ENCODE measurements at places on chromosomes 4 and X.

DNA sequence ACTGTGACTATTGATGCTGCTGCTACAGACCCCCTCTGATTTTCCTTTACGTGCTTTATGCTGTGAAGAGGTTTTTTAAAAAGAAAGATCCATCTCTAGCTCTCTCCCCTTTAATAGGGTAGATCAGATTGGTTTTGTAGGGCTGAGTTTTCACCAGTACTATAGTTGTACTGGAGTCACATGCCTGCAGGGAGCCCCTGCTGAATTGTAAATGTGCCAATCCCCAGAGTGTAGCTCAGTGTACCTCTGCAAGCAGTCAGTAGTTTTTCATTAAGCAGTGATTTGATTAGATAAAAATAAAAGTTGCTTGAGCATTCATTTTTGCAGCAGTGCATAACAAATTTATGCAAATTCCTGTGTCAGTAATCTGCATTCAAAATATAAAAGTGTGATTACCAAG is 179.2 kb downstream of the IL1RAPL2 start:
- no peak for DNase-seq

DNA sequence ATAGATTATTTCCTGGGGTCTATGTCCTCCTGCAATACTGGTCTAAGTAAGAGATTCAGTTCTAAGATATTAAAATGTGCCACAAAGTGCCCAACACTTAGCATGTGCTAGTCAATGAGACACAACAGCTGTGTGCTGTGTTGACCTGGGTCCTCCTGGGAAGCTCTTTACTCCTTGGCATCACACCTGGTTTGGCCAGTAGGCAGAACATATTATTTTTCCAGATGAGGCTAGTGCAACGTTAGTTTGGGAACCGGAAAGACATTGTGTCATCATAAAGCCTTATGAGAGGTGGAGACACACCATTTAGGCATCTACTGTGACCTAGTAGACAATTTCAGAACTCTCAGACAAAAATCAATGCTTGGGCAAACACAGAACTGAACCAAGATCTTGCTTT is 197.8 kb downstream of the MID1IP1 start:
- DNase-seq, result no peak

DNA sequence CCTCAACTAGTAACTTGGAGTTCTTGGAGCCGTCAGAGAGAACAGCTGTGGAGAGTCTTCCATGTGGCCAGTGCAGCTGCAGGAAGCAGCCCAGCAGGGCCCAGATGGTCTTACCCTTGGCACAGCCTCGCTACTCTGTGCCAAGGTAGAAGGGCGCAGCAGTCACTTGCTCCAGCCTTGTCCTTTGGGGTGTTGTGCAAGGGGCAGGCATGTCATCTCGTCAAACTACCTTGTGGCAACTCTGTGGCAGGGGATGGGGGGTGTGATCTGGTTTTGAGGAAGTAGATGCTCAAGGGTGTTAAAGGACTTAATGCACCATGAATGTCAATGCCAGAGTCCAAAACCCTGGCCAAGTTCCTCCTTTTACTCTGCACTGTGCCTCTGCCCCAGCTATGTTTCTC is 34.2 kb upstream of the TBC1D14 start:
- no peak for DNase-seq

GRCh38 chr4:83348074-83348473 is 13.4 kb upstream of the HPSE start:
- DNase-seq, result no peak

DNA sequence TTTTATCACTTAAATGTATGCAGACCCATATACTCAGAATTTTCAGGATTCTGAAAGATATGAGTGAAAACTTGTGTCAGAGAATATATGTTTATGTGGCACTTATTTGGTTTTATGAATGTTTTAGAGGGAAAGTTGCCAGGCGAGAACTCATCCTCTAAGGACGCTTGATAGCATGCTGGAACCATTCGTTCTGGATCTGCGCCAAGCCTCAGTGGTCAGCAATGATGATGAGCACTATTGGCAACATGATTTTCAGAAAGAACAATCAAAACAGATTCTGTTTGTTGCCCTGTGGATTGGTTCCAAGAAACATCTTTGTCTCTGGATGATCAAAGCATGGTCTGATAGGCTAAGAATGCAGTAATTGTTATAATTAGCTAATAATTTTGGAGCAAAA is 32.1 kb upstream of the RAPGEF2 start:
- DNase-seq, result no peak

DNA sequence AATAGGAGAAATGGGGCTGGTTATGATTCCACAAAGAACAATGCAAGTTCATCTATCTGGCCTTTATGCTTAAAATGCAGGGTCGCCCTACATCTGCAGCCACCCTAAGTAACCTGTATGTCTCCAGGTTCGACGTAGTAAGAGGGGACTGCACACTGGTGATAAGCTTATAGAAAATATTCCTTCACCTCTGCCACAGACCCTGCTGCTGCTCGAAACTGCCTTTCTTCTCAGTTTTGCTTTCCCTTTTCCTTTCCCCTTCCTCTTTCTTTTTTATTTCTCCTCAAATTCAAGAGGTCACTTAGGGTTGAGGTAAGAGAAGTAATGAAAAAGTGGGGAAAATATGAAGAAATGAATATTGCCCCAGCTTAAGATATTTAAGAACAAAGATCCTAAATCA is 123.5 kb downstream of the DCHS2 start:
- no peak for DNase-seq

- peak; percentile 19 for DNase-seq
Measured at GRCh38 chr4:178082906-178083305, 640.7 kb upstream of the AGA start.

DNA sequence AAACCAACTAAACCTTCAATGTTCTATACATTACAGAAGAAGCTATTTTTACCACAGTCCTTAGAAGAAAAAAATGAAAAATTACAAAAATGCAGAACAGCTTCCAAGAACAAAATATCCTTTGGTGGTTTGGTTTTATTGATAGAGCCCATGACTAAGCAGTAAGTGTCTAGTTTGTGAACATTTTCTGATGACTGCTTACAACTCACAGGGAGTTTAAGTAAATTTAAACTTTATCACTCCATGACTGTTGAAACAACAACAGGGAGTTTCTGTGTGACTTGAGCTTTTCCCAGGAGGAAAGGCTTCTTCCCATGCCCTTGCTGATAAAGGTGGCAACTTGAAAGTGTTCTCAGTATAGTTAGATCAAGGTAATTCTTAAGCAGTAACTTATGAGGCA is 2.9 kb downstream of the PF4 start:
- peak; percentile 69 for DNase-seq

- DNase-seq, result no peak
Measured at GRCh38 chrX:10176121-10177003, 19.6 kb downstream of the CLCN4 start.

DNA sequence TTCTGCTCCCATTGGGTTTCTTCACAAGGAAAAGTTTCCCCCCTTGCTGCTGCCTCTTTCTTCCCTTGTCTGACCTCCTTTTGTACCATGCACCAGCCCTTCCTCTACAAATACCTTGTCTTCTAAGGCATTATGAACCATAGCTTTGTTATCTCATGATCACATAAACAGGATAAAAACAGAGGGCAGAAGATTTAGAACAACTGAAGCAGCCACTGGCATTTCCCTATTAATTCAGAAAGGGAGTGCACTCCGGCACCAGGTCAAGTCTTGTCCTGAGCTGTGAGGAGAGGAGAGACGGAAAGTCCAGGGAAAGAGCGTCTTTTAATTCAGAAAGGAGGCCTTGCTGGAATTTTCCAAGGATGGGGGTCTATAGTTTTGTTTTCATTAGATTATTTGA is 281.7 kb downstream of the RCHY1 start:
- DNase-seq, result no peak

DNA sequence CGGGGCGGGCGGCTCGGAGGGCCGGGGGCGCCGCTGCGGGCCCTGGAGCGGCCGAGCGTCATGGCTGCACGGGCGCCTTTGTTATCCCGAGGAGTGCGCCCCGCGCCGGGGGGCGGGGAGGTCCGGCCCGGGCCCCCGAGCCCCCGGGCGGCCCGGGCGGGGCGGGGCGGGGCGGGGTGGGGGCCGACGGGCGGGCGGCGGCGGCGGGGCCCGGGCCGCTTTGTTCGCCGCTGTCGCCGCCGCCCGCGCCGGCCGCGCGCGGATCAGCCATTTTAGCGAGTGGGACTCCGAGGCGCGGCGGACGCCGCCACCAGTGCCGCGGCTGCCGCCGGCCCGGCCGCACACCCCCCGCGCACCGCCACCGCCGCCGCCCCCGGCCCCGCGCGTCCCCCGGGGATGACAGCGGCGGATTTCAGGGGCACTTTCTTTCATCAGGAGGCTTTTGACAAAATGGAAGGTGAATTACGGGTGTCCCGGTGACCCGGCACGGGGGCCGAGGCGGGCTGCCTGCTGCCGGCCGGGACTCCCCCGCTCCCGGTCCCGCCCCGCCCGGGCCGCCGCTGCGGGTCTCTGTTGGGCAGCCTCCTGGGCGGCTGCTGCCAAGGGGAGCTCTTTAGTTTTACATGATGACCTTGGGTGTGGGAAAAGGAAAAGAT is 1.2 kb downstream of the HMGB3 start:
- no peak for DNase-seq

DNA sequence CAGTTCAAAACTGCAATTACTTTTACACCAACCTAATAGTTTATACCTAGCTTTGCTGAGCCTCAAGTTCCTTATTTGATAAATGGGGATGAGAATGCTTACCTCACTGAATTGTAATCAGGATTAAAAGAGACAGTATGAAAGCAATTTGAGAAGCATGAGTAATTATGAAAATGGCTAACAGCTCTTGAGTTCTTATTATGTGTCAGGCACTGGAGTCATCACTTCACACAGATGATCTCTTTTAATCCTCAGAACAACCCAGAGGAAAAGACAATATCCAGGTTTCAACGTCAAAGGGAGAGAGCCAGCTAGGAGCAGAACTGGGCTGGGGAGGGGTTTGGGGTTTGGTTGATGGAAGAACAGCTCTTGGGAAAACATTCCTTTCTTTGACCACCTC is 221.0 kb upstream of the NWD2 start:
- no peak for DNase-seq

GRCh38 chr4:72843466-72843865 is 226.1 kb downstream of the COX18 start:
- no peak for DNase-seq

DNA sequence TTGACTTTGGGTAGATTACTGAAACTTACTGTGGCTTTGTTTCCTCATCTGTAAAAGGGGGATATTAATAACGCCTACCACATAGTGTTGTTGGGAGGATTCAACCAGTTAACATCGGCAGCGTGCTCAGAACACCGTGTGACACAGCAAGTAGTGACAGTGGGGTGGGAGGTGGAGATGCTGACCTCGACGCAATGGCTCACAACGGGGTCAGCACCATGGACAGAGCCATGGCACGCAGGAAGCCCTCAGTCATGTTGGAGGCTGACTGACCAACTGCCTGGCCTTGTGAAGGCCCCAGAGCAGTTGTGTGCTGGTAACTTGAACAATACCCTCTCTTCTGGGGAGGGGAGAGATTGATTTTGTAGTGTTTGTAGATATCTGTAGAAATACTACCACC is 93.2 kb downstream of the WFS1 start:
- no peak for DNase-seq

Measured in fibroblast of skin of left biceps (primary cell).